Cardiac muscle cell (in vitro differentiated cells and primary cell): ENCODE measurements at places on chromosomes 5 and 9. TPM values are rescaled to one million over a fixed set of nuclear protein-coding genes. Genes with fewer than 3 reads are reported as not detected.

- DNase-seq = no peak
These were observed 518 bp upstream of the FAM13B start for GRCh38 chr5:138033386-138033808.

DNA sequence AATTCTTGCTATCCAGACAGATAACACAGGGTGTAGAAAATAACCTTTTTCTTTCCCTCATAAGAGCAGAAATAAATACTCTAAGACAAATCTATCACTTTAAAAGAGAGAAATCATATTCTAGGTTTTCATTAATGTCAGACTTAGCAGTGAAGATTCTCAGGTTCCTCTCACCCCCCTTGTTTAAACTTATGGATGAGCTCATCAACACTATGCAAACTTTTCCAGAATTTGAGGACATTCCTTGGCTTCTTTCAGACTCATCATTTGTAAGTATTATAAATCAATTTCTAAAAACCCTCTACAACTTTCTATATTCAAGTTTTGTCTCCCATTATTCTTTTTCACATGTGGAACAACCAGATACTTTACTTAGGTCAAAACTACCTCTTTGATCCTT, 374.9 kb upstream of the TRPC7 start:
- DNase-seq = no peak

PTGDS gene
- 3.4 and 5.3 TPM in 2 replicates for polyA plus RNA-seq

DNA sequence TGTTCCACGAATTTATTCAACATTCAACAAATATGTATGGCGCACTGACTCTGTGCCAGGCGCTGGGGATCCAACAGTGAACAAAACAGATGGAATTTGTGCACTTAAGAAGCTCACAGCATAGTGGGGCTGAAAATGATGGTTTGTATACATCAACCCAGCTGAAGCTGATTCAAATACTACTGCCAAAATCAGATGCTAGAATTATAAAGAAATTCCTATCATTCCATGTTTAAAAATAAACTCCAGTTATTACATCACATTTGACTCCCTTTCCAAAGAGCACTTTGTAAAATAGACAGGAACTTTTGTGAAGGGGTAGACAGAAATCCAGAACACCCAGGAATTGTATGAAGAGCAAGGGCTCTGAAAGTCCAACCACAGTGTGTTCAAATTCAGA, 54.1 kb downstream of the ZNF608 start:
- DNase-seq = peak; percentile 69

GPR21 gene
- not detected in 2 replicates for polyA plus RNA-seq

NREP gene
- 981 and 1,191 TPM in 2 replicates for polyA plus RNA-seq
